Transverse colon (tissue), 4 donors: ENCODE measurements at places on chromosomes 12 and 14.

- DNase-seq, result no peak
Observed at GRCh38 chr12:3973269-3973884, 100.2 kb upstream of the PARP11 start.

DNA sequence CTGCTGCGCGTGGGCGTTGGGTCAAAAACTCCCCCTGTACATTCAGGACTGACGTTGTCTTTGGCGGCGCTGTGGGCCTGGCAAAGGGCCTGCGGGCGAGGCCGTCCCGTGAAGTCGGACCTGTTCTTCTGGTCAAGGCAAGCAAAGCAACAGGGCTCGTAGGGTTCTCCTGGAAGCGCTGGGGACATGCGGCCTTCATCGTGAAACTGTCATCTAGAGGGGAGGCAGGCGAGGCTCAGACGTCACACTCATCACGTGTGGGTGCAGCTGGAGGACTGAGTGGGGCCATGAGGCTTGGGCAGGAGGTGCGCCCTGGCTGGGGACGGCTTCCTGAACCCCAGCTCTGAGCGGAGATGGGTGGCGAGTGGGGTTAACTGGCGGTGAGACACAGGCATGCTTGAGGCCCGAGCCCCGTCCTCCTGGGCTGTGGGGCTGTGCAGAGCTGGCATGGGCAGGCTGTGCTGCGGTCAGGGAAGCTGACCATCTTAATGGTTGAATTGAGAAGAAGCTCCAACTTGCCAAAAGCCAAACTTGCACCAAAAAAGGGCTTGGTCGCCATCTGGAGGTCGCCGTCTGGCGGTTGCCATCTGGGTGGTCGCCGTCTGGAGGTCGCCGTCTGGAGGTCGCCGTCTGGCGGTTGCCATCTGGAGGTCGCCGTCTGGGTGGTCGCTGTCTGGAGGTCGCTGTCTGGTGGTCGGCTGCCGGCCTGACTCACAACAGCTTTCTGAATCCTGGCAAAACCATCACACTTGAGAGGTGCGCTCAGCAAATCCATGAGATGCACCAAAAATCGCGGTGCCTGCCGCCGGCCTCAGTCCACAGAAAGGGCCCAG lies 66.2 kb downstream of the NOC4L start:
- no peak for DNase-seq

DNA sequence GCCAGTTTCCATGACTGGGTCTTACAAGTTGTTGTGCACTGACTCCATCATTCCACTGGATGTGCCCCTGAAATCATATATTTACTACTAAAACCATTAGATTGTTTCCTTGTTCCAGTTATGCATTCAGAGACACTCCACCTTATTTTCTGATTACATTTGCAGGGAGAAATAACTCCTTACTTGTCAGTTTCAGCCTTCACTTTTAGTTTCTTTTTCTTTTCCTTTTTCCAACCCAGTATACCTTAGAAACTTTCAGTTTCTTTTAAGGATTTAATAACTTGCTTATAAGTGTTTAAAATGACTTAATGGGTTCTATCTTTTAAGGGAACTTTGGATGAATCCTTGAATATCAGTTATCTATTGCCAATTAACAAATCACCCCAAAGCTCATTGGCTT lies 39.9 kb downstream of the MRPL42 start:
- DNase-seq, result no peak

GRCh38 chr14:23284654-23285529 lies 1.0 kb downstream of the HOMEZ start:
- no peak for DNase-seq

DNA sequence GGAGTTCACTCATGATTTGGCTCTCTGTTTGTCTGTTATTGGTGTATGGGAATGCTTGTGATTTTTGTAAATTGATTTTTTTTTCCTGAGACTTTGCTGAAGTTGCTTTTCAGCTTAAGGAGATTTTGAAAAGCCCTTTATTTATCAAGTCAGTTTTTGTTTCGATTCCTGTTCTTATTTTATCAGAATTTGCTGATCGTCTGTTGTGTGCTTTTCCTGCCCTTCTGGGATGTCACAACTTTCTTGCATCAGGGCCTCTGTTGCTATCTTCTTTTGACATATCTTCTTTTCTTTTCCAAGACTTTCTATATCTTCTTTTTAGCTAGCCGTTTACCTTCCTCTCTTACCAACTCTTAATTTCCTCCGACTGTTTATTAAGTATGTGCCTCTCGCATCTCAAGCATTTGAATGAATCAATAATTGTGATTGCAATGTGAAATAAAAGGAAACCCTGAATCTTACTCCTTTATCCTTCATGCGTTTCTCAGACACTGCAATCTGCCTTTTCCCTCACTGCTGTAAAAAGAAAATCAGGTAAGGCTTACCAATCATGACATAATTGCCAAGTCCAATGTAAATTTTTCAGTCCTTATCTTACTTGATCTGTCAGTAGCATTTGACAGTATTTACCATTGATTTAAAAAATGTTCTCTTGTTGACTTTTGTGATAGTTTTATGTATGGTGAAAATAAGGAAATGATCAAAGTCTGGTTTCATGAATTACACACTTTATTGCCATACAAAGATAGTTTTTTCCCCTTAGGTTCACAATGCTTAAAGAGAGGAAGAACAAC lies 53.0 kb downstream of the ETNK1 start:
- DNase-seq, result no peak

- no peak for DNase-seq
Observed at GRCh38 chr14:74792249-74793039, 29.3 kb downstream of the YLPM1 start.

DNA sequence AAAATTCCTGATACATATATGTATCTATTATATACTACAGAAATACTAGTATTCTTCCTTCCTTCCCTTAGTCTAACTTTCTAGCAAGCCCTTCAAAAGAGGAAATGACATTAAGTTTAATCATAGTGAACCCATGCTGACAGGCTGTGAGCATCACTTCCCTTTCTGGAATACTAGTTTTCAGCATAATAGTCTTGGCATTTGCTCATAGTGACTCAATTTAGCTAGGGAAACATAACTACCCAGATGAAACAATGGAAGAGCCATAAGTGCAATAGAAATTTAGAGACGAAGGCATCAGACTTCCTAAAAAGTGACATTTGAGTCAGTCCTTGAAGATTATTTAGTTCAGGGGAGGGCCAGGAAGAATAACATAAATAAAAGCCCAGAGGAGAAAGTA lies 184.5 kb upstream of the CRY1 start:
- no peak for DNase-seq

- DNase-seq, result peak; percentile 57
Observed at GRCh38 chr14:32560209-32560857, 231.2 kb downstream of the AKAP6 start.

- no peak for DNase-seq
Observed at GRCh38 chr12:115619889-115620288, 657.6 kb downstream of the MED13L start.

- no peak for DNase-seq
Observed at GRCh38 chr14:53865711-53866110, 90.9 kb downstream of the BMP4 start.

DNA sequence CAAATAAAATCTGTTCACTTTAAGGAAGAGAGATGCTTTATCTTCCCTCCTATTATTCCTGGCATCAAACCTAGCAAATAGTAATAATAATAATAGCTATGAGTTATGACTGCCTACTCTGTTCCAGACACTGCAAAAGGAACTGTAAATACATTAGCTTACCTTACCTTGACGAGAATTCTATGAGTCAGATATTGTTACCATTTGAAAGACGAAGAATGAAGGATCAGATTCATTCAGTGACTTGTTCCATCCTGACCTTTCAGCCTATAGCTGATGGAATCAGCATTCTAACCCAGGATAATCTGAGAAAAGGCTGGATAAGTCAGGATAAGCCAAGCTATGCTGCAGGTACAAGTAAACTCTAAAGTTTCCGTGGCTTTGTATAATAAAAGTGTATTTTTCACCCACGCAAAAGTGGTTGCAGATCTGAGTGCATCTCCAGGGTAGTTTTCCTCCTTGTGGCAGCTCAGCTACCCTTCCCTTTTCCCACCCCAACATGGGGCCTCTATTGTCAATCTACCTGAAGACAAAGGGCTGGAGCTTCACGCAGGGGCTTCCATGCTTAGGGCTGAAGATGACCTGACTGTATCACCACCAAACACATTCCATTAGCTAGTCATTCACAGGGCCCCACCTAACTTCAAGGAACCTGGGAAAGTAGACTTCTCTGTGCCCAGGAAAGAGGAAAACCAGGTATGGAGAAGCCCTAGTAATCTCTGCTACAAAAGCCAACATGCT lies 57.2 kb upstream of the CCND2 start:
- DNase-seq, result no peak

DNA sequence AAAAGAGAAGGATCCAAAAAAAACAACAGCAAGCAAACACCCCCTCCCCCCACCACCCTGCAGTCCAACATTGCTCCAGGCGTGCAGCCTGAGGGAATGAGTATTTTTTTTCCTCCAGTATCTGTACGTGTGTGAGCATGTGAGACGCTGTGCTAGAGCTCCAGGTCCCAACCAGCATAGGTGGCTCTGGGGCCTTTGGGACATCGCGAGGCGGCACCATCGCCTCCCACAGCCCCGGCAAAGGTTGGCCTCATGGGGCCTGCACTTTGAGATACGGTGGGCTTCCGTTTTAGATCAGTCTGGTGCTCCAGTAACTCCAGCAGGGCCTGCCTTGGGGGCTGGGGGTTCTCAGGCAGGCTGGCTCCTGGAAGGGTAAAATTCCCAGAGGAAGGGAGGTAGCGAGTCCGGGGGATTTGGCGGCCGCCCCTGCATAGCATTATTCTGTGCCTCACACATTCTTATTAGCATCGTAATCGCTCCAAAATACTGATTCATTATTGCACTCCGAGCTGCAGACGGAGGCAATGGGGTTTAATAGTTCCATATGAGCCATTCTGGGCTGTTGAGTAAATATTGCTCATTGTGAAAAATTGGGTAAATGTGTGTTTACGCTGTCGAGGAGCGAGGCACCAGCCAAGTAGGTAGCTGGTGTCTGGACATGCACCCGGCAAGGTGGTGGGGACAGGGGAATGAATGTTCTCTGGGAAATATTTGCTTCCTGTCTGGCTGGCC lies 143.1 kb upstream of the MYL2 start:
- DNase-seq, result no peak

- no peak for DNase-seq
Observed at GRCh38 chr14:103402695-103403094, 17.5 kb downstream of the MARK3 start.

DNA sequence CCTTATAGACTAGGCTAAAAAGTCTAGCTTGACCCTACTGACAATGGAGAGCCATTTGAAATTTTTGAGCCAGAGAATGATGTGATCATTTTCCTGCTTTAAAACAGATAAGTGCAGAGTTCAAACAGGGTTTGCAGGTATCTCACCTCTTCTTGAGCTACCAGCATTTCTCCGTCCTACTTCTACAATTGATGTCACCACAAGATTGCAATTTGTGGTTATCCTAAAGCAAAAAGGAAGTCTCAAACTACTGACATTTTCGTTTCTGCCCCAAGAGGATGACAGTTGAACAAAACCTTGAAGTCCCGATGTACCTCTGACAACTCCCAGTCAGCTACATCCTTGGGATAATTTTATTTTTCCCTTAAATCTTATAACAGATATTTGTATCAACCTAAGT lies 86.7 kb downstream of the PTGER2 start:
- no peak for DNase-seq

DNA sequence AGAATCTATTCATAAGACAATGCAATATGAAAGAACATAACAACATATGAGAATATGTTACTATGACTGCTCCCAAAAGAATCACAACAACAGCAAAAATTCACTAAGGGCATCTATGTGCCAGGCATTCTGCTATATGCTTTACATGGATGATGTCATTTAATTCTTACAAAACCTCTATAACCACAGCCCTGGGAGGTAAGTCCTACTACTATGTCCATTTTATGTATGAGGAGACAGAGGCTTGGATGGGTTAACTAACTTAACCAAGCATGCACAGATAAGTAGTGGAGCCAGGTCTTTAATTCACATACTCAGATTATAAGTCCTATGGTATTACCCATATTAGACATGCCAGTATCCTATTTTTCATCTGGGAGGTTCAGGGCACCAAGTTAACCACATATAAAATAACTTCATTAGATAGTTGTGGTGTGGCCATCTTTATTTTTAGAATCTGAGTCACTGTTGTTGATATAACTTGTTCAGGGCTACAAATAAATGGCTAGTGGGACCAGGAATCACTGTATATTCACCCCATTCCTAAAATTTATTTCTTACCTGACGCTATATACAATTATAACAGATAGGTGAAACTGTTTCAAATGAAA lies 33.2 kb upstream of the RAD51AP1 start:
- DNase-seq, result no peak

GRCh38 chr12:123119808-123120207 lies 31.1 kb downstream of the PITPNM2 start:
- no peak for DNase-seq

DNA sequence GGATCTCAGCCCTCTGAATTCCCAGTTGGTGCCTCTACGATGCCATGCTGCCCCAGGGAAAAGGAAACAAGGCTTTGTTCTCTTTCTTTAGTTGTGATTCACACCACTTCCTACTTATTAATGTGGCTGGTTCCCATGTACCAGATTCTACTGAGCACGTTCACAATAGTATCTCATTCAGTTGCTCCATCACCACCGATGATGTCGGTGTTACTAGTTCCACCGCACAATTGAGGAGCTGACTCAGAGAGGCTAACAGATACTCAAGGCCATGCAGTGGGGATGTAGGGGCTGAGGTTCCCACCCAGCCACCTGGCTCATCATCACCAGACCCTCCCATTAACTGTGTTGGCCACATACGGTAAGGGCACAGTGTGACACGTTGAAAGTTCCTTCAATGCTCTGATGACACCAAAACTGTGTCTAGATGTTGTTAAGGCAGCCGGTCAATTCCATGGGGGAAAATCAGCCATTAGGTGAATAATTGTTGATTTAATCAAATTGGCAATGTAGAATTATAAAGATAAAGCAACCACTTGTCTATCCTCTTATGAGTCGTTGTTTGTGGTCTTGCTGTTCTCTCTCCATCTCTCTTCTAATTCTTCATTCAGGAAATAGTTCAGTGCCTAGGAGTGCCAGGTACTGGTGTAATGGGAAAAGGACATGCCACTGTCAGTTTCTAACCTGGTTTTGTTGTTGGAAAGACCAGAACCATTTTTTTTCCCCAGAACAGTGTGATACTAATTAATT lies 244.2 kb upstream of the CRY1 start:
- DNase-seq, result no peak

DNA sequence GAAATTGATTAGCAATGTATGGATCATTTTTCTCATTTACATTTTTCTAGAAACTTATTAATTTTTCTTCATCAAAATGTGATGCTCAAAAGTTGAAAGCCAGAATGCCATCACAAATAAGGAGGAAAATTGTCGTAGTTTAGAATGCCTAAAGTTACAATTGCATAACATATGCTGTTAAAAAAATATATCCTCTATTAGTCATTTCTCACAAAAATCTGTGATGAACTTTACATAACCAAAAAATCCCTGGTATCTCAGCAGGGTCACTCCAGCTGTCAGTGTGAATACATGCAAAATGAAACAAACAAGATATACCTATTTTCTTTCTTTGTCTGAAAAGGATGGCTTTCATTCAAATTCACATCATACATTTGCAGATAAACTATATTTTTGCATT lies 358.9 kb downstream of the PAWR start:
- no peak for DNase-seq

- DNase-seq, result no peak
Observed at GRCh38 chr12:79298506-79298905, 392.3 kb downstream of the PAWR start.
